COLO829 (cell line): ENCODE measurements at places on chromosomes 16 and 17.

DNA sequence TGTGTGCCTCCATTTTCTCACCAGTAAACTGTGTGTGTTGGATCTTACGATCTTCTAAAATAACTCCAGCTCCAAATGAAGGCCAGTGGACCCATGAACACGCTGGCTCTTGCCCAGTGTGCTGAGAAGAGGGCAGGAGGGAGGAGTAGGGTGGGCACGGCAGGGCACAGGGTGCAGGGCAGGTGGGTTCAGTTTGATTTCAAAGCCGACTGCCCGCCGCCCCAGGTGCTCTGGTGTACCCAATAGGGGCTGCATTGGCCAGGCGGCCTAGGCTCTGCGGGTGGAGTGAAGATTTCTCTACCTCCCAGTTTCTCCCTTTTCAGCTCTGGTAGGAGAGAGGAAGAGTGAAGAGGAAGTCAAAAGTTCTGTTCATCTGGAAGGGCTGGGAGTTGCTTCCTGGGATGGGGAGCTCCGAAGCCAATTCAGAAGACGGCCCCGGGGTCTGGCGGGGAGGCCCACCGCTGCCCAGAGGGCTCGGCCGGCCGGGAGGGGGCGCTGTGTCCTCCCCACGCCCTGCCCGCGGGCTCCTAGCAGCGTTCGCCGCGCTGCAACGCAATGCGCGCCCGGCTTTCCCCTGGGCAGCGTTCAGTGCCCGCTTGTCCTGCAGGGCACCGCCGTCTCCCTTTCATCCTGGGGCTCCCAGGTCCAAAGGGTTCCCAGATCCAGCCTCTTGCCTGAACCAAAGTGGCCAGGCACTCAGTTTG, 1.1 kb upstream of the CRHR1 start:
- no peak for DNase-seq

GRCh38 chr17:42818379-42818778, 5.7 kb downstream of the BECN1 start:
- no peak for DNase-seq

DNA sequence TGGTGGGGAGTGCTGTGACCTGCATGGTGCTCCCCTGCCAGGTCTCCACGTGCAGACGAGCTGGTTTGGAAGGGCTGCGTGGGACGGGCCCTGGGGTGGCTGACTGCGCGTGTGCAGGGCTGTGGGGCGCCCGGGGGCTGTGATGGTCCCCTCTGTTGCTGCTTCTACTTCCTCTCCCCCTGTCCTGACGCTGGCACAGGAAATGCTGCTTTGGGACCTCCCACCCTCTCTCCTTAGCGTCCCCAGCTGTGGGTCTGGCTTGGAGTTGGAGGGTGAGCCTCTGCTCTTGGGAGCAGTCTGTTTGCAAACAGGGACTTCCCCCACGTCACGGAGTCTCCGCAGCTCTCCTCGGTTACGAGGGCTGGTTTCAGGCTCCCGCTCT, 35.2 kb downstream of the TSC2 start:
- DNase-seq = no peak

DNA sequence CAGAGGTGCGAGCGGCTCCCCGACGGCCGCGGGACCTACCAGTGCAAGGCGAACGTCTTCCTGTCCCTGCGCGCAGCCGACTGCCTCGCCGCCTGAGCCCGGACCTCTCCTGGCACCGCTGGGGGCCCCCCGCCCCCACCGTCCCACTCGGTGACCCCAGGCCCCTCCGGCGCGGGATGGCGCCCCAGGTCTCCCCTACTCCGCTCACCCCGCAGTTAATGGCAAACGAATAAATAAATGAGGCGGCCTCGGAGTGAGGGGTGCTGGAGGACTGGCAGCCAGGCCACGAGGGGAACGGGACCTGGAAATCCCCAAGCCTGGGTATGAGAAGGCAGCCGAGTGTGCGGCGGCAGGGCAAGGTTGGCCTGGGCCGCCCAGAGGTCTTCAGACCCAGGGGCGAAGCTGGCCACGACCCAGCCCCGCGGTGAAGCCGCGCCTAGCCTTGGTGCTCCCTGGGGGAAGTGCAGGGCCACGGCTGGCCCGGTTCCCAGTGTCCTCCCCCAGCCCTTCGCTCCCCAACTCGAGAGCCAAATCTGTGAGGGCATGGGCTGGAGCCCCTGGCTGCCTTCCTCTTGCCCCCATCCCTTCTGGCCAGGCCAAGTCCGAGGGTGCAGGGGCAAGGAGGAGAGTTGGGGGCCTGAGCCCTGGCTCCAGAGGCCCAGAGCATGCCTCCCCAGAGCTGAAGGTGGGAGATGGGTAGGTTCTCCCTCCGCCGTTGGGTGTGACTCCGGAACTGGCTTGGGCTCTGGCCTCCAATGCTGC, 796 bp downstream of the NPB start:
- DNase-seq = no peak

GRCh38 chr17:43834106-43834505, 1.2 kb upstream of the MPP3 start:
- no peak for DNase-seq

- DNase-seq = no peak
These were observed 2.0 kb upstream of the SYNGR2 start for GRCh38 chr17:78166416-78166815.

DNA sequence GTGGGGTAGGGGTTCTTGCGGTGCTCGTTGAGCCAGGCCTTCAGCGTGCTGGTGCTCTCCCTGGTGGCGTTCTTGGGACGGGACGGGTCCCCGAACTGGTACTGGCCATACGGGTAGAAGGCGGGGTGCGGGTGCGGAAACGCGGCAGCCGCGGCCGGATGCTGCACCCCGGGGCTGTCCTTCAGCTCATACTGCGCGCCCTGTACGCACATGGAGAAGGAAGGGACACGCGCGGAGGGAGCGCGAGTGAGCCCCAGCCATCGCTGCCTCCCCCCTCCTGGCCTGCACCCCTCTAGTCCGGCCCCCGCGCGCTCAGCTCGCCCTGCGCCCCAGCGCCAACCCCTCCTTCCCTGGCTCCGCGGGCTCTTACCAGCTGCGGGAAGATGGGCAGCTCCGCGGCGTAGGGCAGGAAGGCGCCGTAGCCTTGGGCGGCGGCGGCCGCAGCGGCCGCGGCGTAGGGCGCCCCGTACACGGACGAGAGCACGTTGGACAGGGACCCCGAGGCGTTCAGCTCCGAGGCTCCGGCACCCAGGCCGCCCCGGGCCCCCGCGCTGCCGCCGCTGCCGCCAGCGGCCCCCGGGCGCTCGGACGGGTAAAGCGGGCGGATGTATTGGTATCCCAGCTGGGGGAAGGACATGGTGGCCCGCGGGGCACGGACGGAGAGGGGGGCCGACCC, 1.0 kb downstream of the IRX3 start:
- DNase-seq = no peak
